ENCODE measurements at places on chromosomes 4 and X. TPM values are rescaled to one million over a fixed set of nuclear protein-coding genes. Genes with fewer than 3 reads are reported as not detected.

TNIP3 gene
- not detected for total RNA-seq

ERVMER34-1 gene
- total RNA-seq: 8.0 TPM

MAGEB10 gene
- total RNA-seq: not detected

DNA sequence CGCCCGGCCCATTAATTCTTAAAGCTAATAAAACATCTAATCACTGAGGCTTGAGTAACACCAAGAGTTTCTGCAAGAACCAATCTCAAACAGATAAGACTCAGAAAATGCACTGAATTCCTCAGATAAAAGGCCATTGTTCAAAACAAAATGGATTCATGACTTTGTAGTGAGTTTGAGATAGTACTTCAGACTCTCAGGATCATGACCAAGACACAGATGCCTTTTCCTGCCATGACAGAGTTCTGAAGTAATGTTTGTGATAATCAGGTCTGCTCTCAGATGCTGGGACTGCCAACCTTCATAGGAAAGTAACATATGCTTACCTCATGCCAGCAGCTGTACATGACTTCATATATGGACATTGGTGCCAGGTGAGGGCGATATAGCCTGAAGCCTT is 54.6 kb downstream of the NIPAL1 start:
- peak; percentile 21 for DNase-seq

CWH43 gene
- not detected for total RNA-seq

DNA sequence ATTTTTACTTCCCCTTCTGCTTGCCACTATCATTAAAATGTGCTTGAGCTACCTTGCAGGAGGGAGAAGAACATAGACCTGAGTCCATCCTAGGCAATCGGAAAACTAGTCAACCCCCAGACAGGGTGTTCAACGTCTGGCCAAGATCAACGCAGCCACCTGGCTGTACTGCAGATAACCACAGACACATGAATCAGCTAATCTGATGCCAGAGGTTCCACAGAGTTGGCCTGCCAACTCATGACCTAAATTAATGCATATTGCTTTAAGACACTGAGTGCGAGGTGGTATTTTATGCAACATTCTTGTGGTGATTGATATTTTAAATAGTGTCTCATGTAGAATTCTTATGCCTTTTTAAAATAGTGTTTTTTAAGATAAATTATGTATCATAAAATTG is 1283.8 kb upstream of the PABPC4L start:
- no peak for DNase-seq

FGF13 gene
- total RNA-seq: 12.5 TPM

SLC9B1 gene
- total RNA-seq: not detected

MAP3K15 gene
- 0.33 TPM for total RNA-seq

DNA sequence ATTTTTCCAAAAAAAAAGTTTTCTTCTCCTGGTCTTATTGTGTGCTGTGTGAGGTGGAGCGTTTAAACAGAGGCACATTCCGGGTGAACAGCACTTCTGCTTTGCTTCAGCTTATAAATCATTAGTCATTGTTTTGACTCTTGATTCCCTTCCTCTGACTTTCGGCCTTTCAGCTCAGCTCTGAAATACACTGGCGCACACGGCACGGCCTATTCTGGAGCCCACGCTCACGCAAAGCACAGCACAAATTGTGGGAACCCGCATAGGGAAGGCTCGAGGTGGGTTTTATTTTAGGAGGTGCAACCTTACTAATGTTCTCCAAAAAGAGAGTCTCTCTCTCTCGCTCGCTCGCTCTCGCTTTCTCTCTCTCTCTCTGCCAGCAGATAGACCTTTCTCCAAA is 4.0 kb downstream of the POU3F4 start:
- no peak for DNase-seq

- DNase-seq: no peak
Measured at GRCh38 chrX:140297273-140297672, 207.6 kb downstream of the SOX3 start.

GRCh38 chr4:76809594-76810305 is 88.2 kb downstream of the SOWAHB start:
- no peak for DNase-seq

DNA sequence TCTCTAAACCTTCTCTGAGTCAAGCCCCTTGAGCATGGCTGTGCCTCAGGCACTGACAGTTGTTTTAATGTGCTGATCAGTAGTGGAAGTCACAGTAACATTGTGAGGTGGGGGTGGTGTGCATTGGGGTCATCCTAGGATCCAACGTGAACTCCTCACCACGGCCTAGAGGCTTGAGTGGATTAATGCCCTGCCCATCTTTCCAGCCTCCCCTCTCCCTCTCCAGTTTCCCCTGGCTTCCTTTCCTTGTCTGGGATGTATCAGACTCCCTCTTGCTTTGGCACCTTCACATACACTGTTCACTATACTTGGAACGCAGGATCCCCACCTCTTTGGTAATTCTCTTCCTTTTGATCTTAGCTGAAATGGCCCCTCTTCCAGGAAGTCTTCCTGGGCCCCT is 13.3 kb upstream of the PJA1 start:
- DNase-seq: no peak

DNA sequence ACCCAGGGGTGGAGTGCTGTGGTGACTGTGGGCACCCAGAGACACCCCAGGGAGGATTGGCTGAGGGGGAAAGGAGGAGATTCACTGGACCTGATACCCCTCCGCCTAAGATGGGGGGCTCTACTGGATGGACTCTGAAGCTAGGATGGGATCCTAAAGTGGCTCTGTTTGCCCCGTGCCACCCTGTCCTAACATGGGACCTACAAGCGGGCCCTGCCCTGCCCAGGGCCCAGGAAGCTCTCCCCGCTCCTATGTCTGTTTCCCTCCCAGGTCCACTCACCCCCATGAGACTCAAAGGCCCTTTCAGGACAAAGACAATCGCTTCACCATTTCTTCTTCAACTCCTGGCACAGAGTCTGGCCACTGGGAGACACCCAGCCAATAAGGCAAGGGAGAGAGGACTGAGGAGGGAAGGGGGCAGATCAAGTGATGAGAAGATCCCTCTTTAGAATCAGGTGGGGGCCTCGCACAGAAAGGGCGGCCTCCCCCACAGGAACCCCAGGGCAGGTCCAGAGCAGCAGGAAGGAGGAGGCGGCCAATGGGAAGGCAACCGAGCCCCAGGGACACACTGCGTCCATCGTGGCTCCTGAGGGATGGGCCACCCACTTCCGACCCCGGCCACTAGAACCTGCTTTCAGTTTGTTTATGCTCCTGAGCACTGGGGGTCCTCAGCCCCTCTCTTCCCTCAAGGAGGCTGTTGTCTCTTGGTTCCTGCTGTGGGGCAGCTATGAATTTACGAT is 155.4 kb downstream of the AFAP1 start:
- no peak for DNase-seq

C4orf50 gene
- total RNA-seq: not detected

GRCh38 chr4:7854697-7855370 is 84.8 kb downstream of the AFAP1 start:
- DNase-seq: no peak

GRCh38 chr4:8457646-8458252 is 17.2 kb downstream of the TRMT44 start:
- no peak for DNase-seq

FGF16 gene
- total RNA-seq: not detected

DNA sequence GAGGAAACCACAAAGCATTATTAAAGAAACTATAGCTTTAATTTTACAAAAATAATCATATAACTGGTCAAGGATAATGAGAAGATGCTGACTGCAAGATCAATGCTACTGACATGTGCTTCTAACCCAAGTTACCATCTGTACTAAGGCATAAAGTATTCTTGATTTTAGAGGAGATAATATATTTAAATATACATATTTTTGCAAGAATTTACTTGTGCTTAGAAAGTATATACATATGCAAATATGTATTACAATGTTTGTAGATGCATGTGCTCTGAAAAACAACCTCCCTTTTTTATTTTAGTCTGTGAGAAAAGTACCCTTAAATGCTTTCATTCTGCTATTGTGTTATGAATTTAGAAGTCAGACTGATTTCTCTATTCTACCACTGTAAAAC is 740.7 kb upstream of the SLIT2 start:
- no peak for DNase-seq

GRCh38 chr4:170853422-170854021 is 763.8 kb upstream of the AADAT start:
- peak; percentile 76 for DNase-seq

GRCh38 chr4:74161666-74162450 is 3.9 kb downstream of the MTHFD2L start:
- DNase-seq: no peak

DNA sequence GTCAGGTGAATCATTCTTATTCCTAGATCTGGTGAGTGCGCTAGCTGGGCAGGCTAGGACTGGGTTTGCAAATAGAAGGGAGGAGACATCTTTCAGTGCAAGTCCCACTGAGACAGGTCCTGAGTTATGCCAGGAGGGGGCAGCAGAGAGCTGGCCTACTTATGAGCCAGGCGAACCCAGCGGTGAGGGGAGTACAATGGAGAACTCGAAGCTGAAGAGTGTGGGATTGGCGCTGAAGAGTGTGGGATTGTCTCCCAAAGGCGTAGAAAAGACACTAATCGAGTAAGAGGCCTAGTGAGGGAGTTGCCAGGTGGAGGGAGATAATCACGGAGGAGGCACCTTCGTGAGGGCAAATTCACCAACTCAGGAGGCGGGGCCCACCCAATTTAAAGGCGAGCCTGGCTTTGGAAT is 91.7 kb upstream of the CXorf66 start:
- DNase-seq: peak; percentile 88

DNA sequence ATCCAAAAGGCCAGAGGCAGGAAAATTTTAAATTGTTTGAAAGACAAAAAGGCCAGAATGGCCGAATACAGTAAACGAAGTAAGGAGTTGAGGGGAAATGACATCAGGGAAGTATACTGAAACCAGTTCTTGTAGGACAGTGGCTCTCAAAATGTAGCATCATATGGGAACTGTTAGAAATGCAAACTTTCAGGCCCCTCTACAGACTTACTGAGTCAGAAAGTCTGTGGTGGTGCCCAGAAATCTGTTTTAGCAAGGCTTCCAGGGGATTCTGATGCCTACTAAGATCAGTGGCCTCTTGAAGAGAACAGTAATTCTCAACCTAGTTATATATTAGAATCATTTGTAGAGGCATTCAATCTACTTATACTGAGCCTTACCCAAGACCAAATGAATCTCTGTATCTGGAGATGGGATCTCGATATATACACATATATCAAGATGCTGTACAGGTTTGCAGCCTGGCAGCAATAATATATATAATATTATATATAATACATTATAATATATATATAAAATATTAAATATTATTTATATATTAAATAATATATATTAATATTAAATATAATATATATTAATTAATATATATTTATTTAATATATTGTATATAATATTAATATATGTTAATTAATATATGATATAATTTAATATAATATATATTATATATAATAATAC is 39.7 kb downstream of the ADAMTS3 start:
- DNase-seq: no peak

TGIF2LX gene
- not detected for total RNA-seq

DNA sequence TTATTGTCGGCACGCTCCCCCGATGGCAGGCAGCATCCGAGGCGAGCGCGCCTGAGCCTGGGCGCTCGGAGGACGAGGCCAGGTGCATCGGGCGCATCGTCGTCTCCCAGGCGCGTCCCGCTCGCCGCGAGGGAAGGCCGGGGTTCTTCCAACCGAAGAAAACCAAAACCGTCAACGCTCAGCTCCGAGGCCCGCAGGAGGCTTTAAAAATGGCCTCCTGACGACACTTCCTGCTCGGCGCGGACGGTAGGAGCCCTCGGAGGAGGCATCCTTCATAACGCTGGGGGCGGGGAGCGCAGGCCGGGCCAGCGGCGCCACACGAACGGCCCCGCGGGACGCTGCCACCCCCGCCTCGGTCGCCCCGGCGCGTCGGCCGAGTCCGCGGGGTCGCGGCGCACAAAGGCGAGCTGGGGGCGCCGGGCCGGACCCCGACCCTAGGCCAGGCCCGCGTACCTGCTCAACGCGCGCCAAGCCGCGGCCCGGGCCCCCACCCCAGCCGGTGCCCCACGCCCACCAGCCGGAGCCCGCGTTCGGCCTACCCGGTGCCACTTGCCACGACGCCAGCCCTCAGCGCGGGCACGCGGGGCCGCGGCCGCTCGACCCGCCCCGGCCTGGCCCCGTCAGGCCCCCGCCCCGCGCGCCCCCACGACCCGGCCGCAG is 501 bp downstream of the ZNF518B start:
- peak; percentile 81 for DNase-seq

- no peak for DNase-seq
Measured at GRCh38 chr4:5971078-5971450, 47.2 kb downstream of the C4orf50 start.

SLC7A11 gene
- 24.3 TPM for total RNA-seq

- DNase-seq: peak; percentile 83
Measured at GRCh38 chr4:173494013-173494970, 35.7 kb downstream of the HAND2 start.

PDCL2 gene
- total RNA-seq: not detected

DNA sequence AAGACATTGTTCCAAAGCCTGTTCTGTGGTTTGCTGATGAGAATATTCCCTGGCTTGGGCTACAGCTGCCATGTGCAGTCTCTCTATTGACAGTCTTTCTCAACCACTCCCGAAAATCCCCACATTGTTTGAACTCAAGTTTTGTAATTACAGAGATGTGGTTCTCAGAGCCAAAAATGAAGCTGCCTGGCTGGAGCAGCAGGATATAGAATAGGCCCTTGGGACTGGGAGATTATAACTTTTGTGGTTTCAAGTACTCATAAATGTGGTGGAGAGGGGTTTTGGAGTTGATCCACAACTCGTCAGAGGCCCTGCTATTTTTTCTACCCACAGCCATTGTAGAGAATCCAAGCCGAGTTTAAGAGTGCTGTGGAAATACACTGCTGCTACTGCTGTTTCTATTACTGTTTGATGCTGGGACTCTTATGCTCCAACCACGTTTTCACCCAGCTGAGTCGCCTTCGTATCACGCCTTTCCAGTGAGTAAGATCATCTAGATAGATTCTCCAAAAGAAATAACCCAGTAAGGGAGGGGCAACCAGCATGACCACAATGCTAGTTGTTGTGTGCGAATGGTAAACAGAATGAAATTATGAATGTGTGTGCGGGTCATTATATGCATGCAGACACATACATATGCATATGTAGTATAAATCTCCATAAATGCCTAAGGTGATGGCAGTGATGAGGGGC is 57.1 kb upstream of the ATXN3L start:
- DNase-seq: peak; percentile 72

GRCh38 chr4:159283696-159284095 is 180.8 kb downstream of the RAPGEF2 start:
- DNase-seq: no peak

DNA sequence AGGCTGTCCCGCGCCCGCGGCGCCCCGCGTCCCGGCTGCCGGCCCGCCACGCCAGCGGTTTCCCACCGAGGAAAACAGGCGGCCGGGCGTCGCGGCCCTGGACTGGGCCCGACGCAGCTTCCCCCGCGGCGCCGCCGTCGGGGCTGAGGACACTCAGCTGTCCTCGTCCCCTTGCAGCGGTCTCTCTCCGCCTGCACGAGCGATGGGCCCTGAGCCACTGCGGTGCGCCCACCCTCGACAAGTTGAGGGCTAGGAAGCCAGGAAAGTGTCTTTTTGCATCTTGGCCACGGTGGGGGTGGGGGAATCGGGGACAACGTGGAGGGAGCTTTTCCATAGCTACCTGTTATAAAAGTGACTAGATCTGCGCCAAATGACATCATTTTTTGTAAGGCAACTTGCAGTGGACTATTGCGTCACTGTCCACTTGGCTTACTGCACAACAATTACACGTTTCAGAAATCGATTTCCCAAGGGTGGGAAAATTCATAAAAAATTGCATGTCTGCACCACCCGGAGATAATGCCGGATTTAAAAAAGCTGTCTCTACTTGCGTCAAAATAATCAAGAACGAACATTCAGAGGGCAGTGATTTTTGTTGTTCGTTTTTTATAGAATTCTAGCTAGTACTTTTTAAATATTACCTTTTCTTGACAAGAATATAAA is 1.1 kb downstream of the KLHL15 start:
- DNase-seq: peak; percentile 71
